Non-pigmented ciliary epithelial cell (primary cell): ENCODE measurements at places on chromosomes 6 and 20.
A peak's percentile ranks its signal among the peaks of the same experiment; 100 is the strongest.

DNA sequence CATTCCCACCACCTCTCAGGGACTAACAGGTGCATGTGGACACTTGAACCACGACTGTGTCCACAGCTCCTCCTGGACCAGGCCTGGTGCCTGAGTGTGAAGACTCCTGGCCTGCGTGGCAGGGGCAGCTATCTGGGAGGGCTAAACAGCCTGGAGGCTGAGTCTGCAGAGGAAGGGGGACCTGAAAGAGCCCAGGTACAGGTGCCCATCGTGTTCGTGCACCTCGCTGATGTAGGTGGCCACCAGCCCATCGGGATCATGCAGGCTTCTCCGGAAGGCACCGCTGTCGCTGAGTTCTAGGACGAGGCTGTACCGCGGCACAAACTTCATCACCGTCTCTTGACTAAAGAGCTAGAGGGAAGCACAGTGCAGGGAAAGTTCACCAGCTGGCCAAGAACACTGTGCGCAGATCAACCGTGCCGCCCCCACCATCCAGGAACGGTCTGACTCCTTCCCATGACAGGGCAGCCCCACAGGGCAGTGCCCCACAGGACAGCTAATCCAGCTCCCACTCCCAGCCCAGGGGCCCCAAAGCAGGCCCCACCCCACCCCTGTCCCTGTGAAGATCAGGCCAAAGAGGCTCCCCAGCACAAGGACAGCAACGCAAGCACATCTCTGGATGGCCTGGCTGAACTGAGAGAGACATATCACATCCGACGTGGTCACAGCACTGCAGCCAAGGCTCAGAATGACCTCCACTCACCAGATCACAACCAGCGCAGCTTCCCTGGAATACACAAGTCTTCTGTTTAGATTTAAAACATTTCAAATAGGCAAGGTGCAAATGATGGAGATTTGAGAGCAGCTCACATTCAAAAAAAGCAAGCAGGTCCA, 14.8 kb downstream of the CST7 start:
- DNase-seq = no peak

DNA sequence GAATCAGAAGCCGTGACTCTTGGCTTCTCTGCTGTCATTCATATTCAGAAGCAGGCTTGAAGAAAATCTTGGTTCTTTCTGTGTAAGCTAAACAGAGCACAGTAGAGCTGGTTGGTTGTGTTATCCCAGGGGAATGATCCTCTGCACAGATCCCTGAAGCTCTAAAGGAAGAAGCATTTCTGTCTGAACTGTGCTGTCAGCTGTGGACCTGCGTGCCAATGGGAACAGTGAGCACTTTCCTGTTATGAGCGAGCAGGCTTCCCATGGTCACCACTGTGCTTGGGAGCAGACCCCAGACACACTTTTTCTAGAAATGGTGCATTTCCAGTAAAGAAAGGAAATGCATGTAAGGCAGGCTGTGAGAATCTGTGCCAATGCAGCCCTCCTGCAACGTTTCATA, 490.2 kb downstream of the EPM2A start:
- no peak for DNase-seq

- no peak for DNase-seq
Observed at GRCh38 chr6:3289664-3290055, 30.9 kb downstream of the PSMG4 start.

- no peak for DNase-seq
Observed at GRCh38 chr6:110341663-110342596, 16.2 kb downstream of the METTL24 start.

DNA sequence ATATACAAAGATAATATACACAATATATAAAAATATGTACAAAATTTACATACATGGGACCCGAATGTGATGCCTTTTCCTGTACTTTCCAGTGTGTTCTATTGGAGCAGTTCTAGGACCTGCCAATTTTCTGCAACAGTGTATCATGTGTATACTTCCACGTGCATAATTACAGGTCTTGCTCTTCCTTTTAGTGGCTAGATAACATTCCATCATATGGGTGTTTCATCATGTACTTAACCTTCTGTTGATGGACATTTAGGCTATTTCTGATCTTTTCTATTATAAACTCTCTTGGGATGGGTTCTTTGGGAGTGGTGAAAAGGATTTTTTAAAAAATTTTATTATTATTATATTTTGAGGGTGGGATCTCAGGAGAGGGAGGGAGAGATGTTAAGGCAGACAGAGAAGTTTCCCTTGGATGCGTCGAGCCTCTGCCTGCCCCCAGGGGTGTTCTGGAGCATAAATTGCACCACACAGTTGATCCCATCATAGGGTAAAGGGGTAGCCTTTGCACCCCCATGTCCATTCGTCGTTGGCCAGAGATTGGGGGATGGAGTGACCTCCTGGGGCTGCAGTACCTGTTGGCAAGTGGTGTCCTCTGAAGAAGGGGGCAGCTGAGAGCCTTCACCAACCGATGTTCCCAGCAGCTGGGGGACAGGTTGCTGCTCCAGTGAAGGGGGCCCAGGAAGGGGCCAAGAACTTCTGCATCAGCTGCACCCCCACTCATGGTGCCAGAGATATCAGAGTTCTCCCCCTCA, 110.3 kb downstream of the TOX2 start:
- DNase-seq = no peak

- peak; percentile 74 for DNase-seq
Observed at GRCh38 chr6:142014515-142014914, 118.2 kb upstream of the GJE1 start.

GRCh38 chr6:81640891-81641290, 111.6 kb downstream of the TENT5A start:
- no peak for DNase-seq

GRCh38 chr6:118696271-118696670, 44.9 kb upstream of the CEP85L start:
- no peak for DNase-seq

GRCh38 chr20:10625641-10626040, 48.2 kb downstream of the JAG1 start:
- no peak for DNase-seq

GRCh38 chr6:35208419-35208818, 5.3 kb upstream of the SCUBE3 start:
- DNase-seq = no peak

DNA sequence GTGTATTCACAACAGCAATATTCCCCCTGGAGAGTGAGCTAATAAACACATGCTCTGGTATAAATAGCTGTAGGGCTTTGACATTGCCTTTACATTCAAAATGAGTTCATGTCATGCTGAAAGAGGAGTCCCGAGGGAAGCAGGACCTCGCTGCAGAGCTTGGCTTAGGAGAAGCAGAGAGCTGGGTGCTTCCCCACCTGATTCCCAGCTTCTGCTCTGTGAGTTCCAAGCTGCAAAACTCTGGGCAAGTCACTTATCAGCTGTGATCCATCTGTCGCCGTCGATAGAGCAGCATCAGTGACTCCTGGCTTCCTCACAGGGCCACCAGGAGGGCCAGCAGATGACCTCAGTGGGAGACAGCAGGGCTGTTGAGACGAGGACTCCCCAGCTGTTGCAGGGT, 241.8 kb downstream of the ANKRD60 start:
- DNase-seq = no peak

DNA sequence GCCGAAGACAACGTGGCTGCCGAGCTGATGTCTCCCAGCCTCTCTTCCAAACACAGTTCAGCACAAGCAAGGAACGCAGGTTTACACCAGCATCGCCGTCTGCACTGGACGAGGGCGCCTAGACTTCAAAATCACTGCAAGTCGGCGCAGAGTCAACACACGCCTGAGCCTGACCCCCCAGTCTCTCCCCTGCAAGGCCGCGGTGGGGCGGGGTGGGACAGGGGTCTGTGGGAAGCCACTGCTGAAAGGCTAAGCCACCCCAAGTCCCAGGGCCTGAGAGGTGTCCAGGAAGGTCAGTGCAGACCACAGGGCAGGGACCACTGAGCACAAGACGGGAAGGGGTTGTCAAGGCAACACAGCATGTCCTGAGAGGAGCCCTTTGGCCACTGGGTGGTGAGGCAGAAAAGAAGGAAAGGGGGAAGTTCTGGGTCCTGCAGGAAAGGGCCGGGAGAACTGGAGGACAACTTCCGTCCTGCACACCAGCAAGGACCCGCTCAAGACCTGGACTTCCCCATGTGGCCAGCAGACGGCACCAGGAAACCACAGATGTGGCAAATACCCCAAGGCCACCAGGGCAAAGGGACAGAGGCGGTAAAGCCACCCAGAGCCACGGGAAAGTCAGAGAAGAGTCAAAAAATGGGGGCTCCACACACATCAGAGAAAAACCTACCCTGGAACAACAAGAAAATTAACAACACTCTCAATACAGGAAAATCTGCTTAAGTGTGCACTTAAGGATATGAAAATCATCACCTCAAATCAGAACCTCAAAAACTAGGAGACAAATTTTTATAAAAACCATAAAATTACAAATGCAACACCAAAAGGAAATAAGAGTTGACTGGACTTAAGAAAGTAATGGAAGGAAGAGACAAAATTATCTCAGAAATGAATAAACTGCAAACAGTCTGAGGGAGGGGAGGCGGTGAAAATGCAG, 84.8 kb downstream of the TAF4 start:
- DNase-seq = no peak
